Muscle of back (tissue), 13 donors: ENCODE measurements at places on chromosomes 6 and 20. TPM values are rescaled to one million over a fixed set of nuclear protein-coding genes. Genes with fewer than 3 reads are reported as not detected.
A peak's percentile ranks its signal among the peaks of the same experiment; 100 is the strongest.

SIRPD gene
- polyA plus RNA-seq: not detected

SPATA25 gene
- polyA plus RNA-seq: 4.2 TPM

IL17F gene
- not detected for polyA plus RNA-seq

LY6G6D gene
- not detected for polyA plus RNA-seq

F13A1 gene
- polyA plus RNA-seq: 47.5 TPM

GRCh38 chr6:74248966-74249365 is 553.0 kb downstream of the CD109 start:
- DNase-seq: no peak

GRCh38 chr20:36634342-36634741 is 11.7 kb downstream of the SLA2 start:
- no peak for DNase-seq

GRCh38 chr6:79403086-79403485 is 134.1 kb downstream of the LCA5 start:
- DNase-seq: no peak

DNA sequence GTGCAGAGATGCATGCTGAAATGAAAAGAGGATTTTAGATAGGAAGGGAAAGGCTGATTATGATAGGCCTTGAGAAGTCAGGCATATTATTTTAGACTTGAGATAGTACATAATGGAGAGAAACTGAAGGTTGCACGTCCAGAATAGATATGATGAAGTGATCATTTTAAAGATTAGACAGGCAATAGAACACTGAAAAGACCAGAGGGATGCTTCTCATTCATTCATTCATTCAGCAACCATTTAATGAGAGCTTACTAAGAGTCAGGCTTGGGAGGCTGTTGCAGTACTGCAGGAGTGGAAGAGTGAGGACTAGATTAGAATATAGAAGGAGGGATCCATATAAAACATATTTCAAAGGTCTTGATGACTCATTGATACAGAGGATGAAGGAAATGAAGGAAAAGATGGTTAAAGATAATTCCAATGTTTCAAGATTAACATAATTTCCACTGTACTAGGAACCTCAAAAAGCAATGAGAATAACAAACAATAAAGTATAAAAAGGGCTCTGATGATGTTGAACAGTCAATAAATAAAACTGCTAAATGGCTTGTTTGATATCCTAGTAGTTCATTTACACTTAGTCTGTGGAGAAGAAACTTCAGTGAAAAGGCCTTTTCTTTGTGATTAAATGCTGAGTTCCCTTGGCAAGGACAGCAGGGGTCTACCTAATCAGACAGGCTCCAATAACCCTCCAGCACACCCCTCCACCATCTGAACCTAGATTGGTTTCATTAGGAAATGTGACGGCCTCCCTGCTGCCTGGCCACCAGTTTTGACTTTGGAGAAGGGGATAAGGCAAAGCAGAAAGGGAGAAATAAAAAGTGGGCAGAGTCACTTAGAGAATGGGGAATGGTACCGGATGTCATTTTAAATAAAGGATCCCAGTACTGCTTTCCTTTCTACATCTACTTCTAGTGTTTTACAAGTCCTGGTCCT is 5.3 kb upstream of the FBXO9 start:
- peak; percentile 50 for DNase-seq

GRCh38 chr6:3573670-3574069 is 116.8 kb upstream of the SLC22A23 start:
- no peak for DNase-seq

- DNase-seq: no peak
These were observed 197.8 kb downstream of the TMEM242 start for GRCh38 chr6:157125531-157125930.

- no peak for DNase-seq
These were observed 4.1 kb downstream of the SPTLC3 start for GRCh38 chr20:13012886-13013285.
